ENCODE measurements at places on chromosomes 7 and 10.

DNA sequence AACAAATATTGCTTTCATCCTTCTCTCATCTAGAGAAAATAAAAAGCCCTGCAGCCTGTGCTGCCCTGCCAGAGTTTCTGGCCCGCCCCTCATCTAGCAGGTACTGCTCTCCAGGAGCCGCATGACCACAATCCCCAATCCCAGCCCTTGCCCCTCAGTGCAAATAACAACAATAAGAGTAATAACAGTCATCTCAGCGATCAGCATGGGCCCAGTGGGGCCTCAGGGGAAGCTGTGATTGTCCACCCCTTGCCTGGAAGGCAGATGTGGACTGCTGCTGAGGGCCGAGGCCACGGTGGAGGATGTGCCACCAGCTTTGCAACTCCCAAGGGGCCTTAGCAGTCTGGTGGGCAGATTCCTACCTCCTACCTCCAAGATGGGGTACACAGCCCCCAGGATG, 106.1 kb downstream of the CDH23 start:
- DNase-seq, result no peak

GRCh38 chr7:159032322-159032721, 112.3 kb downstream of the VIPR2 start:
- no peak for DNase-seq

DNA sequence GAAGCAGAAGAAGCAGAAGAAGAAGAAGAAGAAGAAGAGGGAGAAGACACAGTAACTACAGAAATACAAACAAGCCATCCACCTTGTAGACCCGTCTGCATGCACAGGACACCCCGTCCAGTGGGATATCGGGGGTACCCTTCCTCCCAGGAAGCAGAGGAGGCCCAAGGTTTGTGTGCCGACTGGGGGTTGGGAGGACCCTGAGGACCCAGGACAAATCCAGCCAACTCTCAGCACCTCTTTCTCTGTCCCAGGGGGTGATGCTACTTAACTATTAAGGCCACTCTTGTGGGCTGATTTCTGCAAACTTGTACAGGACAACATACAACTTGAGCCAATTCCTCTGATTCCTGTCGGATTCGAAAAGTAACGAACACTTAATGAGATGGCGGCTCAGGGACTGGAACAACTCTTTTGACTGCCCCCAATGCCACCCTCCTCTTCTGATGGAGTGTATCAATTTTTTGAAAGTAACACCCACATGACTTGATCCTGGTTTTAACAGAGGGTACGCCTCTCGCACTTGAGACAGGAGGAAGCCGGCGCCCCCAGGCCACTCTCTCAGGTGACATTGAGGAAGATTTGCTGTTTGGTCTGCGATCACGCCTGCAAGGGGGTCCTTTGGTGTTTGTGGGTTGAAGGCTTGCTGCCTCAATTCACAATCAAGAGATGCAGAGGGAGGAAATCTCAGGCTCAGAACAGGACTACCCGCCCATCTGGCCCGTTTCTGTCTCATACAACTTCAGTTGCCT, 192.6 kb downstream of the TNS3 start:
- no peak for DNase-seq

- DNase-seq, result no peak
Measured at GRCh38 chr10:964988-965417, 23.2 kb upstream of the GTPBP4 start.

- DNase-seq, result peak; percentile 75
Measured at GRCh38 chr7:50812841-50813475, 30.3 kb upstream of the GRB10 start.

- DNase-seq, result no peak
Measured at GRCh38 chr7:157439761-157440160, 103.0 kb downstream of the DNAJB6 start.

DNA sequence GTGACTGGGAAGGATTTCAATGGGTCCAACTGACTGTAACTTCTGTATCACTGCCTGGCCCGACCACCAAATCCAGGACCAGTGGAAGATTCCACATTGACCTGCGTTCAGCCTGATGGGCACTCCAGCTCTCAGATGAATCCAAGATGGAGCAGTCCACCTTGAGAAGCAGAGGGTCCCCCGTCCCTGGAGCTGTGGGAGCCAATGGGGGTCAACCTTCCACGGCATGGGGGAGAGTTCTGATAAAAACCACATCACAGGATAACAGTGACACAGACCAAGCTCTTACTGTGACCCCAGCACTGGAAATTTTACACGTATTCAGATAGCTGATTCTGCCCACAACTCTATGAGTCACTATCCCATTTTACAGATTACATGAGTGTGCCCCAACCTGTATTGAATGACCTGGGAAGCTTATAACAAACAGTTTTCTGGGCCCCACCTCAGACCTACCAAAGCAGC, 11.2 kb downstream of the ZCCHC24 start:
- no peak for DNase-seq

DNA sequence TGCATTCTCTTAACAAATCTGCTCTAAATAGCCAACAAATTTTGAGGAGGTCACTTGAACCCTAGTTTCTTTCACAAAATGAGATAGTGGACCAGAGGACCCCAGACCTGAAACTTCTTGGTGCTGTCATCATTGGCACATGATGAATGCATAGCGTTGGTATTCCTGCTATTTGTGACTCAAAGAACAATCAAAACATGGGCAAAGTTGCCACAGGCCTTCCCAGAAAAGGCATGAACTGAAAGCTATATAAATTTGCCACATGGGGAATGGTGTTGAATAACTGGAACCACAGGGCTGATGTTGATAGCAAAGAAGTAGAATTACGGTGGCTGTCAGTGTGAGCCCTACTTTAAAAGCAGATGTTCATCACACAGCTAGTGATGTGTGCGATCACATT, 219.9 kb upstream of the KMT2E start:
- no peak for DNase-seq

DNA sequence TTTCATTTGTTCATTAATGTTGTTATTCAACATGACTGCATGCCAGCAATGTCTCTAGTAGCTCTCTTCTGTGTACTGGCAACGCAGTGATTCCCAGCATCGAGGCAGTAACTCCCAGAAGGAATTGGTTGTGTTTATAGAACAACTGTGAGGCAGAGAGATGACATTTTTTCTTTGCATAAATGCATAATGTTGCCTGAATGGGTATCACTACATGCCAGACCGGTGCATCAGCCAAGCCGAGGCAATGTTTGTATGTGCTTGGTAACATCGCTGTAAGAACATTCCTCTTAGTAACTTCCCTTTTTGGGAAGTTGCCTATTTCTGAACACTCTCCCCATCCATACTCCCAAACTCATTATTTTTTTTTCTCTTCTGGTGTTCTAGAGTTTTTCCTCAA, 182.9 kb downstream of the HTR7 start:
- no peak for DNase-seq

- DNase-seq, result no peak
Measured at GRCh38 chr7:65441010-65441409, 67.4 kb downstream of the ZNF92 start.

GRCh38 chr7:16891874-16892643, 10.3 kb upstream of the AGR3 start:
- DNase-seq, result no peak

GRCh38 chr10:22010973-22011408, 7.5 kb upstream of the DNAJC1 start:
- peak; percentile 58 for DNase-seq

DNA sequence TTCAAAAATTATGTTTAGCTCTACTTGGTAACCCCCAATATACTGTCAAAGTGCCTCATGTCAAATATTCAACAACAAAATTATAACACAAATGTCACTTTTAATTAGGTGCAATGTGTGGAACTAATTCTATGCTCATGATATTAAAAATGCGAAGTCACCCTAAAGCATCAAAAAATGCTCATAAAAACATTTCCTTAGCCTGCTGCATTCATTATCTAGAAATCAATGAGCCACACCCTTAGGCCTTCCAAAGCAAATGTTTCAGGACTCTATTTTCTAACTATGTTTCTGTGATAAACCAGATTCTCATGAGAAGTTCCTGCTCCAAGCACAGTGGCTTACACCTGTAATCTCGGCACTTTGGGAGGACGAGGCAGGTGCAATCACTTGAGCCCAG, 75.0 kb upstream of the ANK3 start:
- DNase-seq, result no peak

GRCh38 chr10:649445-649797, 40.0 kb downstream of the DIP2C start:
- DNase-seq, result no peak

- no peak for DNase-seq
Measured at GRCh38 chr10:20596911-20597310, 300.2 kb downstream of the NEBL start.

GRCh38 chr10:127813290-127813689, 76.3 kb downstream of the FOXI2 start:
- DNase-seq, result no peak

DNA sequence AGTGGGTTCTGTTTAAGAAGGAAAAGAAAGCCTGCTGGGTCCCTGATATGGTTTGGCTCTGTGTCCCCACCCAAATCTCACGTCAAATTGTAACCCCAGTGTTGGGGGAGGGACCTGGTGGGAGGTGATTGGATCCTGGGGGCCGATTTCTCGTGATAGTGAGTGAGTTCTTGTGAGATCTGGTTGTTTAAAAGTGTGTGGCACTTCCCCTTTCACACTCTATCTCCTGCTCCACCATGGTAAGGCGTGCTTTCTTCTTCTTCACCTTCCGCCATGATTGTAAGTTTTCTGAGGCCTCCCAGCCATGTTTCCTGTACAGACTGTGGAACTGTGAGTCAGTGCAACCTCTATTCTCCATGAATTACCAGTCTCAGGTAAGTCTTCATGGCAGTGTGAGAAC, 42.6 kb downstream of the INPP5A start:
- DNase-seq, result no peak

DNA sequence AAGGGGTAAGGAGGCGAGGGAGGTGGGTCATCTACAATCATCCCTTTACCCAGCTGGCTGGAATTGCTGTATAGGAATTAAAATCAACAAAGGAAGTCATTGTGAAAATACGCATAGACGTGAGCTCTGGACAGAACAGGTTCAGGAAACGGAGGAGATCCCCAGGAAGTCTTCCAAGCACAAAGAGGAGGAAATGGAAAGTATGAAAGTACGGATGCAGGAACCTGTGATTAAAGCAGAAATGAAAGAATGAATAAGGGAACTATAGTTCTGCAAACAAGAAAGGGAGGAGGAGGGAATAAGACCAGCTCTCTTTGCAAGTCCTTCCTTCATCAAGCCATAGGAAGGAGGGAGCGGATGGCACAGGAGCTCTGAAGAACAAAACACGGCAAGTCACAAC, 61.8 kb downstream of the PYROXD2 start:
- DNase-seq, result peak; percentile 52

DNA sequence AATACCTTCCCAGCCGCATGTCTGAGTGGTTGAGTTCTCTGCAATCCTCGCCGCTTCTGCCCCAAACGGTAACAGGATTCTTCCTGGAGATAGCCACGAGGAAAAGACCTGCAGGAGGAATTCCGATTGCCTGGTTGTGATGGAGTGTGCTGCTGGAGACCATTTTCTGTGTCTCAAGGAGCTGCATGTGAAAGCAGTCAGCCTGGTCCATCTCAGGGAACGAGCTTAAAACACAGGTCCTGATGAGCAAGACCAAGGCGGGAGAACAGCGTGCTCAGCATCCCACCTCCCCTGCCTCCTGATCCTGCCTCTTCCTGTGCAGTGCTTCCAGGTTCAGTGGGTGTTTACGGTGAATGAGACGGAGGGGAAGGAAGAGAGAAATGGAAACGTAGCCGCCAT, 26.5 kb downstream of the VIPR2 start:
- no peak for DNase-seq
